AG04450 (cell line): ENCODE measurements at places on chromosomes 6 and 20.

DNA sequence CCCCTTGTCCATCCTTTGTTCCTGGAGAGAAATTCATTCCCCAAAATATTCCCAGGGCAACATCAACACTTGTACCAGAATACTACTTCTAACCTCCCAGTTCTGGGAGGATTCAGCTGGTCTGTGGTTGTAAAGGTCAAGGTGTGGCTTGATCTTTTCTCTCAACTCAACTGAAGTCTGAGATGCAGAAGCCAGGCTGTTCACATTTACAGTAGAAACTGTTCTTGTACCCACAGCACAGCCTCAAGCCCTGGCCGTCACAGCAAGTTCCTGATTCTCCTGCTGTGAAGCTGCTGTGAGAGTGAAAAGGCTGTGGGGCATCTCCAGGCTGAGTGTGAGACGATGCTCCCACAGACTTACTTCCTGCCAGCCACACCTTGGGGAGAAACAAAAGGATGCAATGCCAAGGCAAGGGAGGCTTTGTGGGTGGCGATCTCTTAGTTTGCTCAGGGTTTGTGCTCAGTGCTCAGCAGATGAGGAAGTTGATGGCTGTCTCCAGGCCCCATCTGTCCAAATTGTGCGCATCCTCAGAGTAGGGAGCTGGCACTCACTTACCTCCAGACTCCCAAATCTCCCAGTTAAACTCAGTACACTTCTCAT is 143.9 kb upstream of the FOXA2 start:
- no peak for DNase-seq

- no peak for DNase-seq
These were observed 379.2 kb upstream of the SLC35B3 start for GRCh38 chr6:8814440-8815000.

GRCh38 chr6:160348223-160349019 is at the start of gene SLC22A3:
SLC22A3 (plus strand) TSS chr6:160348378; CDS start chr6:160348420, 42 bp downstream.
- DNase-seq: no peak

DNA sequence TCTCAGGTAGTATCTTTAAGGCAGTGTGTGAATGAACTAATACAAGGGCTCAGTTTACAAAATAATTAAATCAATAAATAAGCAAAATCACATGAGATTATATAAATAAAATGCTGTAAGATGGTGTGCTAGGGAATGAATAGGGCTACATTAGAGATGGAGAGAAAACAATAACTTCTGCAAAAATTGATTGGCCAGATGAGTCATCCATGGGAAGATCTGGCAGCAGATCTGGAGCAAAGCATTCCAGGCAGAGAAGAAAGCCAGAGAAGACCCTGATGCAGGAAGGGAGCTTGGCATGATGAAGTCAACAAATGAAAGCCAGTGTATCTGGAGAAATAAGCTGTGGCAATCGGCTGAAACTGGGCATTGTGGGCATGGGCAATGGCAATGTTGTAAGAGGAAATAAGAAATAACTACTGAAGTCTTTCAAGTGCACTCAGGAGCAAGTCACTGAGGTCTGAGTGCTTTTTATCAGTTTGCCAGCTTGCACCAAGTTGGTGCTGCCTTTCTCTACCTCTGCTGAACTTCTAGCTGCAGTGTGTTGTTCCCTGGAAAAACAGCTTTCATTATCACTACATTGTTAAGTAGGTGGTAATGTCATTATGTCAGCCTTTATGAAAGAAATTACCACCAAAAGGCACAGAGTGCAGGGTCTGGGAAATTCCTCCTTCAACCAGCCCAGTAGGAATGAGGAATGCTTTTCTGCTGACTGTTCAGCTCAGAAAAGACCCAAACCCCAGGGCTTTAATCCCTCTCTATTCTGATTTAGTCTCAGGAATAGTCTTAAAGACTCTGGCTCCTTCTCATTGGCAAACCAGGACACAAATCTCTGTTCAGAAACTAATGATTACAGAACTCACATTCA is 231.6 kb downstream of the HTR1B start:
- DNase-seq: no peak

GRCh38 chr6:16949716-16950115 is 152.1 kb upstream of the STMND1 start:
- no peak for DNase-seq

DNA sequence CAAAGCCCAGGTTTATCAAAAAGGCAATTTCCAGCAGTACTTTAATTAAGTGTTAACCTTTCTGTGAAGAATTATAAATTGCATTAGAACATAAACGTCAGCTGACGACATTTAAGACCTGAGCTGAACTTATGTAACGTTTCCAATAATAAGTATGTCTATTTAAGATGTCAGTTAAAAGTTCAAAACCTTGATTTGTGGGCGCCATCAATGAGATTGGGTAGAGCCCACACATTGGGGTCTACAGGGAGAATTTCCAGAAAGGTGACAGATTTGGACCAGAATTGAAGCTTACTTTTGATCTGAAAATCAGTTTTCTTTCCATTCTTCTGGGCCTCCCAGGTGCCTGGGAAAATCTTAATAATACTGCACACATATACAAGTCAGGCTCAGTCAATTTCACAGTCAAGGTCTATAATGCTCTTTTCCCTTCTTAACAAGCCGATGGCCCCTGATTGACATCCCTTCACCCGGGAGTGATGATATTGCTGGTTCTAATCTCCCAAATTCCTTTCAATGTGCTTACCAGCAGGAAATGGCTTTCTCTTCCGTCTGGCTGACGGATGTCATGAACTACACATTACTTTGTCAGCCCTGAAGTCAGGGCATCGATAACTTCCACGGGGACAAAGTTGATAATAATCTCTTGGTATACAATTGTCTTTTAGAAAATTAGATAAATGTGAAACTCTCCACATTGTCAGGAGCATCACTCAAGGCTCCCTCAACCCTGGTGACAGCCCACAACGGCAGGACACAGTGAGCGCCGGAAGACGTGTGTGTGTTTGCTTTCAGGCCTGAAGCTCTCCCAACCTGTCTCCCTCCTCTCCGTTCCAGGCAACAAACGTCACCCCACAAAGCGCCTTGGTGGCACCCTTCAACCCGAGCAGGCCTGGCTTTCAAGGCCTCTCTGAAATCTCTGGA is 396.5 kb upstream of the CNR1 start:
- no peak for DNase-seq

- no peak for DNase-seq
These were observed 98.6 kb downstream of the DACT2 start for GRCh38 chr6:168221000-168221399.

- DNase-seq: no peak
These were observed 9.8 kb upstream of the NDUFAF4 start for GRCh38 chr6:96907498-96907897.

DNA sequence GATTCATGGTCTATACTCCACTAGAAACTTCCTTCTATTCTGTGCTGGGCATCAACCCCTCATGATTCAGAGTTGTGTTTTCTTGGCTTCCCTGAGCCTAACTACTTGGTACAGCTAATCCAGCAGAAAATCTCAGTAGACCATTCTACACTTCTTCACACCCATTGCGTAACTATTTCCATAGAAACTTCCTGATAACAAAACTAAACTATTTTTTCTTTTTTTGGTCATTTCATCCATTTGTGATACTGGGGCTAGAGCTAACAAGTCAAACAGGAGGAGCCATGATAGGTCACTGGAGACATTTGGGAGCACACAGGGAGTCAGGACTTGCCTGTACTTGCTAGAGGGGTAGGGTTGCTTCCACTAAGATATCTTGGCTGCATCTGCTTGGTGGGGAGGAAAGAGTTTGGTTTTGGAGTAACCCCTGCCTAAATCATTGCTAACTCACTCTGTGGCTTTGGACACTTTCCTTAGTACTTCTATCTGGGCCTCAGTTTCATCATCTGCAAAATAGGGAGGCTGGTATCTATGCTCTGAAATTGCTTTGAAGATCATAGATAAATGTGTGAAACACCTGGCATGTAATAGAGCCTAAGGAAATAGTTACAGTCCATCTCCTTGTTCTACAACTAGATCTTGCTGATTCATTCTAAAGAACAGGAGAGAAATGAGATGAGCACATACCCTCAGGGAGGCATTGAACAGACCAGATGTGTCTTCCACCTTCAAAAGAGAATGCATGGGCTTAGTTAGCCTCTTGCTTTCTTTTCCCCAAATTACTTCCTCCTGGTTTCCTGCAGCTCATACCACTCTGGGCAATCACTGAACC is 127.9 kb upstream of the ADGRF1 start:
- no peak for DNase-seq

DNA sequence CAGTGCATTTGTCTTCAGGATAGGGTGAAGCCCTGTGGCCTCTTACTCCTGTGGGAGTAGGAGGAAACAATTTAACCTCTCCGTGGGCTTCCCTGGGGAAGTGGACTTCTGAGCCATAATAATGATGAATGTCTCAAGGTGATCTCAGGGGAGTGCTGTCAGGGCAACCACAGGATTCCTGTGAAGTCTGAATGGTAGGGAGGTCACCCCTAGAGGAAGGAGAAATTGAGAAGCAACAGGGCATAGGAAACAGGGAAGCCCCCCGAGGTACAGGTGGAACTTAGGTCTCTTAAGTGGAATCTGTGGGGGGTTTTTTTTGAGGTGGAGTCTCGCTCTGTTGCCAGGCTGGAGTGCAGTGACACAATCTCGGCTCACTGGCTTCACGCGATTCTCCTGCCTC is 26.9 kb downstream of the STK35 start:
- no peak for DNase-seq

GRCh38 chr20:47040506-47041125 is 146.0 kb downstream of the EYA2 start:
- DNase-seq: no peak

DNA sequence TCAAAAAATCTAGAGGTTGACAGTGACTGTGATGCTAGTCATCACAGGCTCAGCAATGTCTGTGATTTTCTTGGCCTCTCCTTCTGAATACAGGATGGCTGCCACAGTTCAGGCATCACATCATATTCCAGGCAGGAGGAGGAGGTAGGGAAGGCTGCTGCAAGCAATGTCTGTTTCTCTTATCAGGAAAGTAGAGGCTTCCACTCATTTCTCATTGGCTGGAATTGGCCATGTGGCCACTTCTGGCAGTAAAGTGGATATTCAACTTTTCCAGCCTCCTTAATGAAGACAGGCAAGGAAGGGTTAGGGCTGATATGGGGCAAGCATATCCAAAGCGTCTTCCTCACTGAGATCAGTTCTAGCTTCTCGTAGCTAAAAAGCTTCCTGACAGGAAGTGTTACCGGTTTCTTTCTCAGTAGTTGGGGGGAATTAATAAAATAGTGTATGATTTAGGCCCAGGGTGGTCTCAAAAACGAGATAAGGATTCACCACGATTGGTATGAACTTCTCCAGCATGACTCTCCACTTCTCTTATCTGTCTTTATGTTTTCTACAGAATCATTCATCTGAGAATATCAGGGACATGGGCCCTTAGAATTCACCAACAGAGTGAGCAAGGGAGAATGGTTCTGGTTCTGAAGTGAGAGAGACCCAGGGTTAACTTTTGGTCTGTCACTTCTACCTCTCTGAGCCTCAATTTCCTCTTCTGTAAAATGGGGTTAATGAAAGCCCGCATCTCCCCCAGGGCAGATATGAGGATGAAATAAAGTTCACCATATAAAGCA is 32.7 kb upstream of the PSMF1 start:
- no peak for DNase-seq
